Activated T-helper 1 cell treated with anti-CD3 and anti-CD28 coated beads, Interleukin-12 subunit alpha, Interleukin-12 subunit beta, Interleukin-2, Interleukin-4 antibody, amounts not matched to agents 30 ng/mL and 10 ng/mL and 1 ng/mL, durations not matched to agents 14 hours and 24 hours and 36 hours (primary cell): ENCODE measurements at places on chromosomes 7 and 10.

DNA sequence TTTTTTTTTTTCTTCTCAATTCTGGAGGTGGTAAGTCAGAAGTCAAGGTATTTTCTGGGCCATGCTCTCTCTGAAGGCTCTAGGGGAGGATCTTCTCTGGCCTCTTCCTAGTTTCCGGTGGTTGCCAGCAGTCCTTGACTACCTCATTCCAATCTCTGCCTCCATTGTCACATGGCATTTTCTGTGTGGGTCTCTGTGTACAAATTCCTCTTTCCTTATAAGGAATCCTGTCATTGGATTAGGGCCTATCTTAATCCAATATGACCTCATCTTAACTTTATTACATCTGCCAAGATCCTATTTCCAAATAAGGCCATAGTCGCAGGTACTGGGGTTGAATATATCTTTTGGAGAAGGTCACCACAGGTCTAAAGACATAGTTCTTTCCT is 129.3 kb upstream of the PRR15 start:
- H3K4me3 ChIP-seq = no peak overlapping the region
- no peaks in the 10 kb centered on the region for H3K4me1 ChIP-seq
- H3K27ac ChIP-seq = no peak overlapping the region

GRCh38 chr7:167090-167855 is 25.1 kb upstream of the FAM20C start:
- H3K4me3 ChIP-seq = no peak overlapping the region
- no peak for DNase-seq
- no peaks in the 10 kb centered on the region for H3K4me1 ChIP-seq
- no peaks in the 10 kb centered on the region for H3K36me3 ChIP-seq
- no peak overlapping the region for H3K27ac ChIP-seq
- no peaks in the 10 kb centered on the region for H3K27me3 ChIP-seq

- H3K4me3 ChIP-seq = no peak overlapping the region
- no peak for DNase-seq
- no peaks in the 10 kb centered on the region for H3K36me3 ChIP-seq
- H3K4me1 ChIP-seq = no peaks in the 10 kb centered on the region
- no peaks in the 10 kb centered on the region for H3K27me3 ChIP-seq
These were observed 44.6 kb upstream of the C10orf120 start for GRCh38 chr10:122744257-122744656.

DNA sequence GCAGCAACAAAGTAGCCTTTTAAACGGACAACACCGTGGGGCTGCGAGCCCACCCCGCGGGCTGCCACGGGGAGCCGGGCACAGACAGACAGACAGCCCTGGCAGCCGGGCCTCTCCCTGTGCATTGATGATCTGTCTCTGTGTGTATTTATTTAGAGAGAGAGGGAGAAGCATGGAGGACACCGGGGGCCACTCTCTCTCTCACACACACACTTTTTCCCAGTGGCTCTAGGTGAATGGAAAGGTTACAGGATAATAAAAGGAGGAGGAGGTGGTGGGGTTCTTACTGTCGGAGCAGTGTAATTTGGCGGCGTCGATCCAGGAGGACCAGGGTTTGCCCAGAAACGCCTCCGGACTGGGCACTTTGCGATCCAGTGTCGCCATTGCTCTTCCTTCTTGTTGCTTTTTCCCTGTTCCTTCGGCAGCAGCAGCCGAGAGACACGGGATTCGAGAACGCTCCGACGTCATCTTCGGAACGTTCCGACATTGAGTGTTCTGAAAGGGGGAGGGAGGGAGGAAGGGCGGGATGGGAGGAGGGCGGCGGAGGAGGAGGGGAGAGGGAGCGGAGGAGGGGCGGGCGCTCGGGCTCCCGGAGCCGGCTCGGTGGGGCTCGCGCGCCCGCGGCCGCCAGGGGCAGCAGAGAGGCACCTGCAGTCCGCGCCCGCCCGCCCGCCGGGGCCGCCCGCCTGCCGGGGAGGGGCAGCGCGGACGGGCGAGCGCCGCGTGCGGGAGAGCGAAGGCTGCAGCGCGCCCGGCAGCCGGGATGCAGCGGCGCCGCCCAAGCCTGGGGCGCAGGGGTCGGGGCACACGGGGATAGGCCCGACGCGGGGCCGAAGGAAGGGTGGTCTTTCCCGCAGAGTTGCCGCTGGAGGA is at the start of gene ATXN7L1:
ATXN7L1 (minus strand) TSS at position 509 of the 873 bp plus-strand sequence; CDS start at position 468, 41 bp downstream.
- H3K27ac ChIP-seq = peak within 1 kb of the TSS; percentile 90
- H3K4me3 ChIP-seq = peak within 1 kb of the TSS; percentile 96
- H3K27me3 ChIP-seq = peaks cover 35% of the 10 kb centered on the region
- H3K36me3 ChIP-seq = peaks cover 4% of the 10 kb centered on the region

DNA sequence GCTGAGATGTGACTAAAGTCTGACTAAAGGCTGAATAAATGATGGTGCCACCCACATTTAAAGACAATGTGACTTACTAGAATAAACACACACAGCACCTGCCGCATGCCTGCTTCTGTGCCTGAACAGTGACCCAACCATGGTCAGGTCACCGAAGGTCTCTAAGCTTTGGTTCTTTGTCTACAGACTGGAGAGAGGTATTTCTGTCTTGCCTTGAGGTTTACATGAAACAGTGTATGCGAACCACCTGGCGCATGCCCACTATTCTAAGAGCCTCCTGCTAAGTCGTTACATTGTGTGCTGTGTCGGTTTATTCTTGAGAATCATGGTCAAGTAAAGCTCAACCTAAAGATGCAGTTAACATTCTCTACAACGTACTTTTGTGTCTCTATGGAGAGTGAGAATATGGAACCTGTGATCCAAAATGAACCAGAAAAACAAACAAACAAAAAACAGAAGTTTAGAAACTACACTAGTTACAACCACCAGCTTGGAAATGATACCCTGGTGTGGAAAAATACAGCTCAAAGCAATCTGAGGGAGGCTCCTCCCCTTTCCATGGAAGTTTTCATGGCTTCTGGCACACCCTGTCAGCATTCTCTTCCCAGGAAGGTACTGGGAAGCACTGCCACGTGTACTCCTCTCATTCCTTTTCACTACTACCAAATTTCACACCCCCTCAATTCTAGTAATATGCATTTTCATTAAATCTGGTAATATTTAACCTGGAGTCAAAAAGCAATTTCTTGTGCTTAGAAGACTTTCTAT is 40.0 kb downstream of the VOPP1 start:
- peak overlapping the region; percentile 98 for H3K27ac ChIP-seq
- no peak for DNase-seq
- peaks cover 80% of the 10 kb centered on the region for H3K4me1 ChIP-seq
- H3K36me3 ChIP-seq = peaks cover 35% of the 10 kb centered on the region
- no peaks in the 10 kb centered on the region for H3K27me3 ChIP-seq

DNA sequence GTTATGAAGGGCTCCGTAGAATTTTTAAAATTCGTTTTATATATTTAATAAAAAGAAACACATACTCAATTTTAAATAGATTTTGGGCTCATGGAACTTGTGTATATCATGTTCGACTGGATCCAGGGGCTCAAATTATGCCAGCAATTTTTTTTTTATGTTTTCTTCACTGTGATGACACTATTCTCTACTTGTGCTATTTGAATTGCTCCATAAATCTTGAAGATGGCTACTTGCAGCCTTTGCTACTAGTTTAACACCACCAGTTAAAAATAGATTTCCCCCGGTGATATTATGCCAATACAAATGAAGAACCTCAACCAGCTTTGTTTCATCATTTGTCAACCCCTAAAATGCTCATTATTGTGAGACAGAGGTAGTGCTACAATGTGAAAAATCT is 933.2 kb downstream of the IPMK start:
- no peak overlapping the region for H3K27ac ChIP-seq
- no peak overlapping the region for H3K4me3 ChIP-seq
- DNase-seq = no peak
- no peaks in the 10 kb centered on the region for H3K36me3 ChIP-seq
- no peaks in the 10 kb centered on the region for H3K27me3 ChIP-seq

DNA sequence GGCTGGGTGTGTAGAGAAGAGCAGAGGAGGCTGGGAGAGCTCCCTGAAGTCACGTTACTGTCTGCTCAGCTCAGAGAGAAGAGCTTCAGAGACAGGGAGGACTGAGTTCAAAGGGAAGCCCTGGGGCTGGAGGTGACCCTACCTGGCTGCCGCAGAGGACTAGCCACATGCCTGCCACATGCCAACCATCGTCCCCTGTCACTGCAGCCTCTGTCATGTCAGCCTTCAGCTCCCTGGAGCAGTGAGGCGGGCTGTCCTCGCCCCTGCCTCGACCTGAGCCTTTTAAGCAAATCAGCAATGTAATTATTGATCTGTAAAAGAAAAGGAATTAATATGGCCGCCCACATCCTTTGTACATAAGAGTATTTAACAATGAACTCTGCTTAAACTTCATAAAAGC is 89.3 kb upstream of the RET start:
- H3K4me1 ChIP-seq = no peaks in the 10 kb centered on the region
- no peak overlapping the region for H3K27ac ChIP-seq
- H3K4me3 ChIP-seq = no peak overlapping the region
- no peak for DNase-seq

GRCh38 chr7:148108381-148108780 is 482.2 kb upstream of the C7orf33 start:
- H3K27ac ChIP-seq = no peak overlapping the region
- H3K4me1 ChIP-seq = no peaks in the 10 kb centered on the region
- no peaks in the 10 kb centered on the region for H3K36me3 ChIP-seq

DNA sequence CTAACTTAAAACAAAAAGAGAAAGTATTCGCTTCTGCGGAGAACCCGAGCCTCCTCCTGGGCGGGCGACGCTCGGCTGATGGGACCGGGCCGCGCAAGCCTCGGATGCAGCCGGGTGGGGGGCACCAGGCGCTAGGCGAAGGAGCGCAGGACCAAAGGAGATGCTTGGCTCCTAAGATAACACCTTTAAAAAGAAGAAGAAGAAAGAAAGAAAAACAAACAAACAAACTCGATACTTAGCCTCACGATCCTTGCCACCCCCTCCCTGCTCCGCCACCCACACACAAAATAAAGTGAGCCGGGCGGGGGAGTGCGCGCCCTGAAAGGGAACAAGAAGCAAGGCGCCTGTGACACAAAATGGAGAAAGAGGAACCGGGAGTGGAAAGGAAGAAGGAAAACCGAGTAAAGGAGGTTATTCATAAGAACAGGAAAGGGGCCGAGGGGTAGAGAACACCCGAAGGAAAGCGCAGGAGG is 34.0 kb upstream of the EBLN1 start:
- H3K27ac ChIP-seq = peak overlapping the region; percentile 98
- DNase-seq = peak; percentile 58
- peak overlapping the region; percentile 88 for H3K4me3 ChIP-seq
- H3K27me3 ChIP-seq = peaks cover 18% of the 10 kb centered on the region

DNA sequence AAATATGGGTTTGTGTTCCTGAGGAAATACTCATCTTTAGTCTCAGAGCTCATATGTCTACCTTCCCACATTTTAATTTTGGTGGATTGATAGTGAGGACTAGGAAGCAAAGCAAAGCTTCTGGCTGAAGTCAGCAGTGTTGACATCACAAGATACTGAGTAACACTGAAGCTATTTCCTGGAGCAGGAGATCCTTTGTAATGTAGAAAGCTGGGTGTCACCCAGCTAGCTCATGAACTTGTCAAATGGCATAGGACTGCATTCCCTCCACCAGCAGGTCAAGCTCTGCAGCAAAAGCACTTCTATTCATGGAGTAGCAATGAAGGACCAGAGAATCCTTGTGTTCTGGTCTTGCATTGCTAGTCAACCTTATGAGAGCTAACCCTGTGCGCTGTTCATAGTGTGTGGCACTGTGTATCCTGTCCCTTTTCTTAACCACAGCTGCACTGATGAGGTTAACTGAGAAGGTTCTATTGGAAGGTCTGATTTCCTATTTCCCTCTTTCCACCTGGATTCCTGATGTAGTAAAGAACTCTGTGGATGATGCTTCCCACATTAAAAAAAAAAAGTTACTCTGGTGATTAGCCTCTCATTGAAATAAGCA is 94.8 kb upstream of the ZNF804B start:
- H3K27ac ChIP-seq = no peak overlapping the region
- no peaks in the 10 kb centered on the region for H3K4me1 ChIP-seq
- no peak for DNase-seq
- H3K4me3 ChIP-seq = no peak overlapping the region

DNA sequence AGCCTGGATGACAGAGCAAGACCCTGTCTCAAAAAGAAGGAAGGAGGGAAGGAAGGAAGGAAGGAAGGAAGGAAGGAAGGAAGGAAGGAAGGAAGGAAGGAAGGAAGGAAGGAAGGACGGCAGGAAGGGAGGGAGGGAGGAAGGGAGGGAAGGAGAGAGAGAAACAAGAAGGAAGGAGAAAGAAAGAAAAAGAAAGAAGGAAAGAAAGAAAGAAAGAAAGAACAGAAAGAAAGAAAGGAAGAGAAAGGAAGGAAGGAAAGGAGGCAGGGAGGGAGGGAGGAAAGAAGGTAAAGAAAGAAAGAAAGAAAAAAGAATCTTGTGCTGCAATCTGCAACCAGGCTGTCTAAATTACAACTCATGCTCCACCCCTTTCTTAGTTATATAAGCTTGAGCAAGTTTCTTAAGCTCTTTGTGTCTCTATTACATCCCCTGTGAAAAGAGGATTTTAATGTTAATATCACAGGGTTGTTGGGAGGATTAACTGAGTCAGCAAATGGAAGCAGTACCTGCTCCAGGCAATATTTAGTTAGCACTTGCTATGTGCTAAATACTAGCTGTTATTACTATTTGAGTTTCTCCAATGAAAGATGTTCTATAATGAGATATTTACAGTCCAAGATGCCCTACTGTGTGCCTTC is 917.9 kb upstream of the AUTS2 start:
- no peaks in the 10 kb centered on the region for H3K36me3 ChIP-seq
- no peaks in the 10 kb centered on the region for H3K27me3 ChIP-seq
- no peak overlapping the region for H3K4me3 ChIP-seq
- no peak overlapping the region for H3K27ac ChIP-seq
- DNase-seq = no peak
- no peaks in the 10 kb centered on the region for H3K4me1 ChIP-seq

- no peaks in the 10 kb centered on the region for H3K27me3 ChIP-seq
- H3K36me3 ChIP-seq = no peaks in the 10 kb centered on the region
- H3K4me1 ChIP-seq = no peaks in the 10 kb centered on the region
- no peak for DNase-seq
- no peak overlapping the region for H3K27ac ChIP-seq
These were observed 434.5 kb downstream of the CCSER2 start for GRCh38 chr10:84762754-84763394.

- no peaks in the 10 kb centered on the region for H3K4me1 ChIP-seq
- H3K27me3 ChIP-seq = no peaks in the 10 kb centered on the region
- no peak overlapping the region for H3K4me3 ChIP-seq
- DNase-seq = no peak
- H3K36me3 ChIP-seq = no peaks in the 10 kb centered on the region
These were observed 1274.9 kb upstream of the SORCS1 start for GRCh38 chr10:108439397-108439796.
